Fibroblast of mammary gland (primary cell): ENCODE measurements at places on chromosomes 3 and 15.

DNA sequence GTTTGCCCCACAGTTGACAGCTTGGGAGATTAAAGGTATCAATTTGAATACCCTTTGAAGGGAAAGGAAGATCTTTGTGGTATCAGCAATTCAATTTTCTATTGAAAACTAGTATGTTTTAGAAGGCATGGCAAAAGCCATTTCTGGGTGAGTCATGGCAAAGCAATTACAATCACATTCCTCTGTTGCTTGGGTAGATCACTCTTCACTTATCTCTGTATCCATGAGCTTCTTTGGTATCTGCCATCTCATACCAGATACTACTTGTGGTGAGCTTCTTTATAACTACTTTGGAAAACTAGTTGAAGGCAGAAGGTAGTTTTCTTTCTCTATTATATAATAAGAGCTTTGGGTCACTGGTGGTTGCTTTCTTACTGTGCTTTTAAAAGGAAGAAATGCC, 28.3 kb upstream of the LSAMP start:
- no peak for DNase-seq

- no peak for DNase-seq
These were observed 3.9 kb upstream of the CD96 start for GRCh38 chr3:111538111-111538510.

- no peak for DNase-seq
These were observed 6.8 kb downstream of the EDEM1 start for GRCh38 chr3:5194341-5194740.

GRCh38 chr3:65889707-65890099, 149.0 kb downstream of the MAGI1 start:
- no peak for DNase-seq

DNA sequence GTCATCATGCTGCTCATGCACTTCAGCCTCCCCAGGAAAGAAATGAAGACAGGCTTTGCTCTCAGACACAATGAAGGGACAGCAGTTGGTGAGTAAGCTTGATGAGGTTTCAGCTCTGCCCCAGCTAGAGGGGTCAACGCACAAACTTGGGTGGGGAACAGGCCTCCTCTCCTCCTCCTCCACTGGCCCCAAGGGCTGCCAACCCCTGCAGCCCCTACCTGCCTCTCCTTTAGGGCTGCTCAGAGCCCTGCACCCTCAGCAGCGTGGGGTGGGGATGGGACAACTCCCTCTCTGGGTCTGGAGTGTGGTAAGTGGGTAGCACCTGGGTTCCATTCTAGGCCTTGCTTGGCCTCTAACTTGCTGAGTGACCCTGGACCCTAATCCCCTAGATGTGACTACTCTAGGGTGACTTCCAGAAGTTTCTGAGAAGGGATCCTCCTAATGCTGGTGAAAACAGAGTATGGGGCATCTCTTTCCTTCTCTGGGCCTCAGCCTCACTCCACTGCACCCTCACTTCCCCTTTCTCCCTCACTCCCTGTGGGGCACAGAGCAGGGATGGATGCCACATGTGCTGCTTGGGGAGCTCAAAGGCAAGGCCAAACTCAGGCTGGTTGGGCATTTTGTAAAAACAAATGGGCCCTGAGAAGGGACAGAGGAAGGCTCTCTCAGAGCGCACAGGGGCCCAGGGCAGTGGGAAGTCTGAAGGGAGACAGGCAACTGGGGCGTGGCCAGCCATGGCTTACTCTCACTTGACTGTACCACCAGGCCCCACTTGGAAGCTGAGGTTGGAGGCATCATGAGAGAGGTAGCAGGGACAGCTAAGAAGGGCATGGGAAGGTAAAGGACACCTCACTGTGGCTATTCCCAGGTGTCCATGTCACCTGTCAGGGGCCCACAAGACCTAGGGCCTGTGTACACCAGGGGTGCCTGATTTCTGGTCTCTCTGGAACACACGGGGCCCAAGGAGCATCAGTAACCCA, 64.0 kb downstream of the SYNM start:
- DNase-seq, result no peak

GRCh38 chr3:170634663-170635384, 48.9 kb upstream of the SLC7A14 start:
- DNase-seq, result no peak

- DNase-seq, result no peak
These were observed 173.1 kb downstream of the FHIT start for GRCh38 chr3:61078048-61078752.

- DNase-seq, result no peak
These were observed 38.9 kb upstream of the KIF23 start for GRCh38 chr15:69375151-69375790.

GRCh38 chr3:169998668-169999131, 32.1 kb downstream of the SEC62 start:
- DNase-seq, result peak; percentile 88

- DNase-seq, result no peak
These were observed 73.0 kb downstream of the MYH15 start for GRCh38 chr3:108437439-108437838.
